Lung microvascular endothelial cell (primary cell): ENCODE measurements at places on chromosomes 7 and 10. TPM values are rescaled to one million over a fixed set of nuclear protein-coding genes. Genes with fewer than 3 reads are reported as not detected.

FLNC gene
- total RNA-seq: 122 and 131 TPM in 2 replicates

GRCh38 chr10:16644146-16644545 lies 122.5 kb upstream of the C1QL3 start:
- peak; percentile 34 for DNase-seq

DNA sequence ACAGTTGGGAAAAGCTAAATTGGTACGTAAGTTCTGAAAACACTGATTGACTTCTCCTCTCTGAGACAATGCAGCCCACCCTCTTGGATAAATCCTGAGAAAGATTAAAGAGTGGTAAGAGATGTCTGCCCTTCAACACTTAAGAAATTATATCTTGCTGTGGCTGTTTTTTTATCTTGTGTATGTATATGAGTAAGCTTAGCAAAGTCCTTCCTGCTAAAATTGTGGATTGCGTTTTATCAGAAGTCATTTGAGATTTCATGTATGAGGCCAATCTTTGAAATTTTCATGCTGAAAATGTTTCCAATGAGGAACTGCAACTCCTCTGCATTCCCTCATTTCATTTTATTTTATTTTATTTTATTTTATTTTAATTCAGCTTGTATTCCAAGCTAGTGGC lies 106.2 kb upstream of the INHBA start:
- no peak for DNase-seq

DNA sequence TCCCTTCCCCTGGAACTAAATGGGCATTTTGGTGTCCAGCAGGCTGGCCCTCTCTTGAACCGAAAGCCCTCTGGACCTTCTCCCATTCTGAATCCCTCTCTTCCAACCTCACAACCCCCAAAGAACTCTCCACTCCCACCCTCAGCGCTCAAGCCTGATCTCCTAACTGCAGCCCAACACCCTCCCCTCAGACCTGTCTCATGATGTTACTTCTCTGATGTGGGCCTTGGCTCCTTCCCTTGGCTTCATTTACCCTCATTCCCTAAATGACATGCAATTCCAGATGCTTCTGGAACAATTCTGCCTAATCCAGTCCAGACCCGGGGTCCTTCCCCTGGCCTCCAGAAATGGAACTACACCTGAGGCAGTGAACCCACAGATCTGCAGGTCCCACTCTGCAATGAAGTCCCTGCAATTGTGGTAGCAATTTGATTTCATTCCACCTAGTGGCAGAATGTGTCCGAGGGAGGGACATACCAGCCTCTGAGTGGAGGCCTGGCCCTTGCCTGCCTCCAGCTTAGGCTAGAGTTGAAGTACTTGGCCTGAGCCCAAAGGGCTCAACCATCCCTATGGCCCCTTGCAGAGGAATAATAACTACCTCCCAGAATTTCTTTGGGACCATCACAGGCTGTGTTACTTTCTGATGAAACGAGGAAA lies 4.1 kb upstream of the CEP41 start:
- DNase-seq: no peak

DNA sequence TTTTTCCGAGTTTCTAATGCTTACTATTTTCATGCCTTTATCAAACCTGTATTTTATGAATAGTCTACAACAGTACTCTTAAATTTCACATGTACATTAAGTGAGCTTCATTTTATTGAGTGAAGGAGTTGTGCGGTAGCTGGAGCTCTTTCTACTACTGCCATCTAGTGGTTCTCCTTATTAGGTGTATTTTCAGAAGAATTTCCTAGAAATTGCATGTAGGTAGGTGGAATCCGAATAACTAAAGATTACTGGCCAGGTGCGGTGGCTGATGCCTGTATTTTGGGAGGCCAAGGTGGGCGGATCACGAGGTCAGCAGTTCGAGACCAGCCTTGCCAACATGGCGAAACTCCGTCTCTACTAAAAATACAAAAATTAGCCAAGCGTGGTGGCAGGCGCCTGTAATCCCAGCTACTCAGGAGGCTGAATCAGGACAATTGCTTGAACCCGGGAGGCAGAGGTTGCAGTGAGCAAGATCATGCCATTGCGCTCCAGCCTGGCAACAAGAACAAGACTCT lies 38.3 kb downstream of the LRRC72 start:
- DNase-seq: peak; percentile 64
